AG09309 (cell line): ENCODE measurements at places on chromosomes 5 and 9.

- no peak for DNase-seq
Measured at GRCh38 chr9:28824432-28824963, 1251.2 kb upstream of the C9orf72 start.

- no peak for DNase-seq
Measured at GRCh38 chr5:36172599-36172998, 20.7 kb downstream of the SKP2 start.

DNA sequence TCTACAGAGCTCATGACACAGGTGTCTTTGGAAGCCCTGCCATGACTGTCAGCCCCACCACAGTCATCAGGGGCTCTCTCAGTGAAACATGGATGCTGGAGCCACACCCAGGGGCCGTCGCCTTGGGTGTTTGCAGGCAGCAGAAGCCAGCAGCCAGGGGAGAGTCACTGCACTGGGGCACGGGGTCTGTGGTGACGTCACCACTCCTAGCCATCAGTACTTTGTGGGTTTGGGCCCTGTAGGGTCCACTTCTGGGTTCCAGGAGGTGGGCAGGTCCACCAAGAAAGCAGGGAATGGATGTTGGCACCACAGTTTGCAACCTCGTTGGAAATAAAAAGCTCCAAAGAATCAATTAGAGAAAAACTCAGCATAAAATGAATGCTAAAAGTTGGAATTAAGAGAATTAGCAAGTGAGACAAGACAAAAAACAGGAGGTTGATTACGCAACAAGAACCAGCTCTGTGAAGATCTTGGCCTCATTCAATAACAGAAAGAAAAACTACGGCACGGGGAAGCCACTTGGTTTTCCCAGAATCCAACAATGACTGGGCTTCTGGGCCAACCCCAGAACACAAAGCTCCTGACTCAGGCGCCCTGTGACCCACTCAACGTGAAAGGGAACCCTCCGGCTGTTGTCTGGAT, 34.3 kb downstream of the MED10 start:
- no peak for DNase-seq

GRCh38 chr5:158224253-158224652, 365.3 kb upstream of the CLINT1 start:
- DNase-seq, result no peak

DNA sequence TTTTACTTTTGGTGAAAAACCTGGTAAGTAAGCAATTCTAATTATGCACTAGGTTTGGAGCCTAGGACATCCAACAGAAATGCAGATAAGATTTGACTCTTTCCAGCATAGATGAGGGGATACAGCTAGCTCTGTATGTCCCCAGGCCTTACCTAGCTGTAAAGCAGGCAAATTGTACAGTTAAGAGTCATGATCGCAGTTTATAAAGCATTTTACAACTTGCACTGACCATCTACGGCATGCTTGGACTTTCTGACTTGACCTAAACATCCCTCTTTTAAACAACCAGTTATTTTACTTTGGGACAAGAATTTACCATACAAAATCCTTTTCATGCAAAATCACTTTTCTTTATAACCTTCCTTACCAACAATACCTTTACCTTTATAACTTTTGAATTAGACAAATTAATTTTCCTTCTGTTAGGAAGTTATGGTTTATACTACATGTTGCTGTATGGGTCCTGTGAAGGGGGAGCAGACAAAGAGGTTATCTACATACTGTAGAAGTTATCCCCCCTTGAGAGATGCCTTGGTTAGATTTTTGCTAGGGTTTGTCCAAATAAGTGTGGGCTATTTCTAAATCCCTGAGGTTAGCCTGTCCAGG, 36.8 kb downstream of the FGD3 start:
- no peak for DNase-seq

GRCh38 chr9:70510157-70510770, 95.8 kb upstream of the KLF9 start:
- no peak for DNase-seq

GRCh38 chr5:50576265-50576664, 90.2 kb upstream of the PARP8 start:
- no peak for DNase-seq

- no peak for DNase-seq
Measured at GRCh38 chr5:103108086-103108485, 11.9 kb downstream of the GIN1 start.

GRCh38 chr9:25571491-25571890, 106.8 kb downstream of the TUSC1 start:
- DNase-seq, result no peak

- no peak for DNase-seq
Measured at GRCh38 chr5:157540707-157541446, 34.7 kb downstream of the ADAM19 start.

DNA sequence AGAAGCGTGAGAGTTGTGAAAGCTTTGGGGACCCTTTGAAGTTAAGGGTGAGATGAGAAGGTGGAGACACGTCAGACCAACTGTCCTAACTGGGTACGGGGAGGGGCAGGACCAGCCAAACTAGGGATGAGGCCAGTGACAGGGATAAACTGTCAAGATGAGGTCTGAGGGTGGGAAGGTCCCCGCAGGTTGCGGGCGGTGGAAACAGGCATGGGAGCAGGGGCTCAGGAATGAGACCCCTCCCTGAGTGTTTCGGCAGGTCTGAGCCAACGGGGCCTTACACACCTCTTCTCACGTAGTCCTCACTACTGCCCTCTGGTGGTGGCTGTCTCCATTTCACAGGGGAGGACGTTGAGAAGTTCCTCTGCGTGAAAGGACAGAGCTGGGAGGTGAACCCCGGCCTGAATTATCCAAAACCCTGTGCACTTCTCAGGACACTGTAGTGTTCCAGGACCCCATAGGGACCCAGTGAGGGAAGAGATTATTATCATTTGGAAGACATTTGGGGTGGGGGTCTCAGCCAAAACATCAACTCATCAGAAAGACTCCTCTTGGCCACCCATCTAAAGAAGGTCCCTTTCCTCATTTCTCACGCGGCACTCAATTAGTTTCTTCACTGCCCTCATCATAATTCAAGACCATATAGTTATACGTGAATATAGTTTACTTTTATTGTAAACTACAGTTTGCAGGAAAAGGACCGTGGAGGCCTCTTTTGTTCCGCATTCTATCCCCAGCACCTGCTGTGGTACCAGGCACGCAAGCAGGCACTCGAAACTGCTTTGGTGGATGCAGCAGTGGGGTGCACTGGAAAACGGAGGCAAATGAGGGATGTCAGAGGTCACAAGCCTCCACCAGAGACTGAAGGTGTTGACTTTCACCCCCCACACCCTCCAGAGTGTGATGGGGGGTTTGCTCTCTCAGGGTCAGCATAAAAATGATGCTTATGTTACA, 21.7 kb upstream of the NANS start:
- no peak for DNase-seq

GRCh38 chr5:149027636-149028035, 35.2 kb downstream of the SH3TC2 start:
- DNase-seq, result no peak

GRCh38 chr5:153358315-153358976, 132.0 kb upstream of the GRIA1 start:
- DNase-seq, result no peak

GRCh38 chr5:147554261-147554817, 44.5 kb upstream of the DPYSL3 start:
- peak; percentile 82 for DNase-seq

DNA sequence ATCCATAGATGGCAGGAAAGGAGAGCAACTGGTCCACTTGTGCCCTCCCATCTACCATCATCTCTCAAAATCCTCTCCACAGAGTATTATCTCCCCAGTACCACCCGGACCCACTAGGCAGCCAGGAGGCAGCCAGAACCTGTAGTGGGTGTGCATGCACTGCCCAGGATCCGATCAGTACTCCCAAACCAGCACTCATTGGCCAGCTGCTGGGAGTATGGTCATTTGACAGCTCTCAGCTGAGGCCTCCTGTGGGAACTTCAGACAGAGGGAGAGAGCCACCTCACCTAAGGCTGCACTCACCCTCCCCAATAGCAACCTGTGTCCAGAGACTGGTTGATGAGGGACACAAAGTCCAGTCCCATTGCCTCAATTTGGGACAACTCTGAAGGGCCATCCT, 286.0 kb downstream of the TRIM36 start:
- DNase-seq, result no peak

- DNase-seq, result no peak
Measured at GRCh38 chr9:83342006-83342405, 196.2 kb downstream of the FRMD3 start.

GRCh38 chr5:87411586-87411972, 1.2 kb downstream of the CCNH start:
- DNase-seq, result no peak

- DNase-seq, result no peak
Measured at GRCh38 chr5:53126521-53126920, 17.0 kb upstream of the MOCS2 start.

DNA sequence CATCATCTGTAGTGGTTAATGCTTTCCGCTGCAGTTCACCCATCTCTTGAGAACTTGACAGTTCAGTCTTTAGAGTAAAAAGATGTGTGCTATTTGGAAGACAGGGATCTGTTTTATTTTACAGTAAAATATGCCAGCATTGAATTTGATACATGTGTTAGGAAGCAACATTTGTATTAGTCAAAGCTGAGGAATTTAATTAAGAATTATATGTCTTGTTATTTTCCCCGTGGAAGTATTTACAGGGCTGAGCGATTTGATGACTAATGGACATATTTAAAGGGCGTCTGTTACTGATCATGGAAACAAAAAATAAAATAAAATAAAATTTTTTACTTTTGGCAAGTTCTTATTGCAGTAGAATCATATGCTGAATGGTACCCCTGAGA, 101.3 kb downstream of the PAM start:
- DNase-seq, result peak; percentile 83

- peak; percentile 98 for DNase-seq
Measured at GRCh38 chr5:400282-401145, 42.5 kb upstream of the EXOC3 start.

- no peak for DNase-seq
Measured at GRCh38 chr9:104765138-104765537, 1.2 kb downstream of the NIPSNAP3B start.

DNA sequence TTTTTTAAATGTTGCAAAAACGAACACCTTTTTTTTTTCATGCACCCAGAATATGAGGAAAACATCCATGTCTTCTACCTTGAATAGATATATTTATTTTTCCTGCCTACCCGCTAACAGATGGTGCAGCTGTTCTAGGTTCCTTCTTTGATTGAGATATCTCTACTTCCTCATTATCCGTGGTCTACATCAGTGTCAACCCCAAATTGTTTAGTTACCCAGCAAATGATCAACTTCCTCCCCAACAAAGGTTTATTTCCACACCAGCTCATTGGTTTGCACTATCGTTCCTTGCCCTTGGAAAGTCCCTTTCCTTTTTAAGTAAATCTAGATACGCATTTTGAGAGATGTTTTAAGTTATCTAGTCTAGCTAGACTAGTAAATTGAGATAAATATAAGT, 166.4 kb downstream of the PRR16 start:
- DNase-seq, result no peak

GRCh38 chr5:96601715-96602244, 60.4 kb upstream of the CAST start:
- DNase-seq, result peak; percentile 32

- DNase-seq, result no peak
Measured at GRCh38 chr9:131660466-131661405, 79.1 kb downstream of the RAPGEF1 start.

- peak; percentile 83 for DNase-seq
Measured at GRCh38 chr5:135392256-135392655, 6.8 kb downstream of the MACROH2A1 start.

GRCh38 chr9:127256324-127256723, 8.2 kb upstream of the GARNL3 start:
- DNase-seq, result no peak

DNA sequence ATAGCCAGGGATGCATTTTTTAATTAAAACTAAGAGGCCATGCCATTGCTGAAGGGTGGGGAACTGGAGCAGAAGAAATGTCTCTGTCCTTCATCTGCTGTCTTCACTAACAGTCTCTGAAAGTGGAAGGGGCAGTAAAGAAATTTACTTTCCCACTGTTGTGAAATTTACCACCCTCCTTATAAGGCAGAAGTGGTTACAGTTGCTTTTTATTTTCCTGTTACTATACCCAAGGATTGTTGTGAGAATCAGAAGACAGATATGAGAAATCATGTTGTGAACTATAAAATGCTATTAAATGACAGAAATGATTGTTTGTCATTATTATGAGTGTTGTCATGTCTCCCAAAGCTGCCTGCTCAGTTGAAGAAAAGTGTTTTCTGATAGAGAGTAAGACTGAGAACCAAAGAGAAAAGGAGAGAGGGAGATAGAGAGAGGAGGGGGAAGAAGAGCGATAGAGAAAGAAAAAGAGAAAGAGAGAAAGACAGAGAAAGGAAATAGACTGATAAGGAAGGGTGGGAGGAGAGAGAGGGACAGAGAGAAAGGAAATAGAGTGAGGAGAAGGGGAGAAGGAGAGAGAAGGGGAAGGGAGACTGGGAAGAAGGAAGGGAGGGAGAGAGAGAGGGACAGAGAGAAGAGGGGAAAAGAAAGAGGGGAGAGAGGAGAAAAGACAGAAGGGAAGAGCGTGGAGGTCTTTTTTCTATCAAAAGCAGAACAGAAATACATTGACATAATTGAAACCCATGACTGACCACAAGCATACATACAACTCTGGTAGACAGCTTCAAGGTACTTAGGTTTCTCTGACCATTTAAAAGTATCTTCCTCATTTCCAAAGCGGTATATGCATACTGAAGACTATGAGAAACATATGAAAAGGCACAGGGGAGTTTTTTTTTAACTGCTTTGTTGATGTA, 22.5 kb downstream of the SEC61B start:
- DNase-seq, result no peak

- DNase-seq, result no peak
Measured at GRCh38 chr5:164230341-164230740, 724.9 kb downstream of the MAT2B start.

DNA sequence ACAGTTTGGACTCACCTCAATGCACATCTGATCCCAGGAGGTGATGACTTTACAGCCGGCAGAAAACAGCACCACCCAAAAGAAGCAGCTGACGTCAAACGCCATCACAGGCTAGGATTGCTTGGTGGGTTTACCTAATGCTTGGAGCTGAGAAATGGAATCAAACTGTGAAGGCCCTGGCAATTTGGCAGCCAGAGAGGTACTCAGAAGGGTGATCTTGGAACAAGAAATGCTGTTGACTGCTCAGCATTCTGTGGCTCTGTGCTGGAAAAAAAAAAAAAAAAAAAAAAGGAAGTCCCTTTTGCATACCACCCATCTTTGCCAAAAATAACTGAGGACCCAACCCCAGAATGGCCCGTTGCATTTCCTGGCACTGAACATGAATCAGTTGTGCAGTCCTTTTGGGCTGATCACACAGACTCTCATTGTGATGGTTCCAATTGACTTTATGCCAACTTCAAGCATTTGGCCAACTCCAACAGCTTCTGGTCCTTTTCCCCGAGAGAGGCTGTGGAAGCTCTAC, at the start of gene CD180:
CD180 (minus strand) TSS at position 263 of the 523 bp plus-strand sequence; CDS start at position 105, 158 bp downstream.
- no peak for DNase-seq
